ENCODE measurements at places on chromosomes 12 and 14. TPM values are rescaled to one million over a fixed set of nuclear protein-coding genes. Genes with fewer than 3 reads are reported as not detected.

GUCY2C gene
- total RNA-seq, result not detected

MFAP5 gene
- total RNA-seq, result 19.9 TPM

CCDC38 gene
- 0.14 TPM for total RNA-seq

MYF5 gene
- total RNA-seq, result not detected

ACOT6 gene
- total RNA-seq, result not detected

KRT2 gene
- not detected for total RNA-seq

PLA2G1B gene
- 73.2 TPM for total RNA-seq

CFAP54 gene
- total RNA-seq, result 23.0 TPM

GRCh38 chr12:132505105-132505851 is 15.3 kb downstream of the FBRSL1 start:
- peaks cover 55% of the 10 kb centered on the region for H3K4me1 ChIP-seq
- no peaks in the 10 kb centered on the region for H3K27me3 ChIP-seq
- H3K36me3 ChIP-seq, result peaks cover 22% of the 10 kb centered on the region
- no peak overlapping the region for H3K4me3 ChIP-seq

GRCh38 chr12:12903642-12904609 is 12.6 kb downstream of the GPRC5A start:
- peak overlapping the region; percentile 43 for H3K27ac ChIP-seq
- no peaks in the 10 kb centered on the region for H3K36me3 ChIP-seq
- peaks cover 6% of the 10 kb centered on the region for H3K4me1 ChIP-seq
- DNase-seq, result no peak
- no peak overlapping the region for H3K4me3 ChIP-seq
- no peaks in the 10 kb centered on the region for H3K27me3 ChIP-seq

- H3K36me3 ChIP-seq, result no peaks in the 10 kb centered on the region
- no peak overlapping the region for H3K27ac ChIP-seq
- DNase-seq, result peak; percentile 86
- no peak overlapping the region for H3K4me3 ChIP-seq
- no peaks in the 10 kb centered on the region for H3K4me1 ChIP-seq
Measured at GRCh38 chr12:153080-153746, 60.7 kb downstream of the SLC6A12 start.

- H3K36me3 ChIP-seq, result no peaks in the 10 kb centered on the region
- H3K4me3 ChIP-seq, result no peak overlapping the region
- H3K27ac ChIP-seq, result no peak overlapping the region
- peaks cover 12% of the 10 kb centered on the region for H3K4me1 ChIP-seq
- peaks cover 3% of the 10 kb centered on the region for H3K27me3 ChIP-seq
Measured at GRCh38 chr12:54586620-54587019, 1.8 kb downstream of the PPP1R1A start.

GRCh38 chr12:6970096-6970527 is 352 bp downstream of the PHB2 start:
- peak overlapping the region; percentile 97 for H3K27ac ChIP-seq
- no peaks in the 10 kb centered on the region for H3K27me3 ChIP-seq
- peak; percentile 91 for DNase-seq
- peaks cover 39% of the 10 kb centered on the region for H3K4me1 ChIP-seq

DNA sequence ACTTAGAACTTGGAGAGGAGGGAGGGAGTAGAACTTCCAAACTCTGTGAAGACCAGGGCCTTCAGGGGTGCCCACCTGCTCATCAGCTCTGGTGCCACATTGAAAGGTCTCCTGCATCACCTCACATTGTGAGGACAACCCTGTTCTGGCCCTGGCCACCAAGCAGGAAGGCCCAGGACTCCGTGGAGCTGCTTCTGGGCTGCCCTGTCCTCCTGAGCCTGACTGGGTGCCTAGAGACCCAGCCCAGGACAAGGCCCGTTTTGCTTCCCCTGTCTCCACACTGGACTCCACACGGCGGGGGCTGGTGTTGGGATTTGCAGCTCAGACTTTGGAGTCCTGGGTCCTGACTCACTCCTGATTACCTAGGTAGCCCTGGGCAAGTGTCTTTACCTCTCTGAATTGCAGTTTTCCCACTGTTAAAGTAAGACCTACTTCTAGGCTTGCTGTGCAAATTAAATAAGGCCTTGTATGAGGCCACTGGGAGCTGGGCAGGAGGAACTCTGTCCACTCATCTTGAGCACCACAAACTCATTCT is 12.5 kb upstream of the KRT82 start:
- no peaks in the 10 kb centered on the region for H3K36me3 ChIP-seq
- peaks cover 3% of the 10 kb centered on the region for H3K4me1 ChIP-seq
- H3K27me3 ChIP-seq, result no peaks in the 10 kb centered on the region
- H3K4me3 ChIP-seq, result no peak overlapping the region
- DNase-seq, result no peak
- H3K27ac ChIP-seq, result no peak overlapping the region
